Choroid plexus epithelial cell (primary cell): ENCODE measurements at places on chromosomes 2 and 18.

GRCh38 chr2:9473308-9473984 is 905 bp upstream of the IAH1 start:
- DNase-seq: no peak

DNA sequence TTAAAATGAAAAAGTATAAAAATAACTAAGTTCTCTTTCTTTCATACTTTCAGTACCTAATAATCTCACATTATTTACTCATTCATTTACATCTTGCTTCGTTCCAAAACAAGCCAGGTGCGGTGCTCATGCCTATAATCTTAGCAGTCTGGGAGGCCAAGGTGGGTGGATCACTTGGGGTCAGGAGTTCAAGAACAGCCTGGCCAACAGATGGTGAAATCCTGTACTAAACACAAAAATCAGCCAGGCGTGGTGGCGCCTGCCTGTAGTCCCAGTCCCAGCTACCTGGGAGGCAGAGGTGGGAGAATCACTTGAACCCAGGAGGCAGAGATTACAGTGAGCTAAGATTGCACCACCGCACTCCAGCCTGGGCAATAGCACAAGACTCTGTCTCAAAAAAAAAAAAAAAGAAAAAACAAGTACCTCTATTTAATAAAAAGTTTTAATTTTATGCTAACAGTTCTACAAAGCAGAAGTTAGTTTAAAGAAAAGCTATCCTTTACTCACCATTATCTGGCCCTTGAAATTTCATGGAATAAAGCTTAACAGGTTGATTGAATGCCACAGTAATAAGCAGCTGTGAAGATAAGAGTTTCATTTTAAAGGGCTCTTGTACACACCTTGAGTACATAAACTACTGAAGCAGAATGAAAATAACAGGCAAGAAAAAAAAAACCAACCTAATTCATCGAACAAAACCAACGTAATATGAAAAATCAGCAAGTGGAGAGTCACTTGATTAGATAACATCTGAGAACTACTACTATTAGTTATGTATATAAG is 22.5 kb downstream of the TXNL1 start:
- peak; percentile 3 for DNase-seq

GRCh38 chr18:5966514-5966913 is 71.2 kb upstream of the TMEM200C start:
- no peak for DNase-seq

DNA sequence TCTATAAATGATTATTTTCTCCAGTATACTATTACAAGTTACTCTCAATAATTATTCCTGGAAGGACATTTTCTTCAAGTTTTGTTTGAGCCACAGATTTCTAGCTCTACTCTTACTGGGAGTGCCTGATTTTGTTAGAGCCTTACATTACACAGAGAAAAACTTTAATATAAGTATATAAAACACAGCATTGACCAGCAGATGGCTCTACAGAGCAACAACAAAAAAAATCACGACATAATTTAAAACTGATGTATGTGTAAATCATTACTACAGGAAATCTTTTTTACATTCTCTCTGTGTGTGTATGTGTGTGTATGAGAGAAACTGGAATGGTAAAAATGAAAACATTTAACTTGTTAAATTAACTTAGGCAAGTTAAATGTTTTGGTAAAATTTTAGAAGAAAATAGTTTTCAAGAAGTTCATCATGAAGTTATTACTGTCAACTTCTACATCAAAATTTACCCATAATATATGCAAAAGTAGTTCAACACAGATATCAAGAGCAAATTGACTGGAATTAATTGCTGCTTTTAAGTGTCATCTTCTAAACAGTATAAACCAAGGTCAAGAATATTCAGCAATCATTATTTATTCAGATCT is 103.3 kb downstream of the MDH1 start:
- DNase-seq: peak; percentile 71

- no peak for DNase-seq
Measured at GRCh38 chr2:60433018-60433596, 120.3 kb downstream of the BCL11A start.
